Stimulated activated CD8-positive, alpha-beta memory T cell treated with anti-CD3 and anti-CD28 coated beads, Interleukin-4, amount 100 ng/mL, for 4 hours (primary cell): ENCODE measurements at places on chromosomes 6 and 20.

- no peak for DNase-seq
Observed at GRCh38 chr6:13253272-13253671, 75.1 kb downstream of the TBC1D7 start.

- no peak for DNase-seq
Observed at GRCh38 chr6:165925474-165926156, 242.0 kb downstream of the TBXT start.

- no peak for DNase-seq
Observed at GRCh38 chr6:114810468-114810867, 467.6 kb upstream of the HS3ST5 start.

- no peak for DNase-seq
Observed at GRCh38 chr6:70790483-70791224, 123.0 kb downstream of the SMAP1 start.

GRCh38 chr6:128412680-128413079, 107.7 kb downstream of the PTPRK start:
- DNase-seq, result no peak

DNA sequence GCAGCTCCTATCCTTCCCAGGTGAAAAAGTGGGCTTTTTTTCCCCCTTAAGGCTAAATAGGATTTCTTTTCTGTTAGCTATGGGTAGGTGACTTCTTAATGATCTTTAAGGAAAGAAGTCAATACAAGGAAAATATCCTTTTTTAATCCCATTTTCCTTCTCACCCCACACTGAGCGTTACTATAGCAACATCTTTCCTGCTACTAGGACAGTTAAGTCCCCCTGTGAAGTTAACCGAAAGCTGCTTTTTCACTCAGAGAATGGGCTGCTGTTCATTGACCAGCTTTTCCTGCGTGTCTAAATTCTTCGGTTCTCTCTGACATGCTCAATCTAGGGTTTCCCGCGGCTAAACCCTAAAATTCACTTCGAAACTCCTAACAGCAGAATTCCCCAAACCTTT, 173.1 kb upstream of the AGPAT4 start:
- no peak for DNase-seq

GRCh38 chr20:42572320-42573016, 617.2 kb downstream of the PTPRT start:
- DNase-seq, result no peak

DNA sequence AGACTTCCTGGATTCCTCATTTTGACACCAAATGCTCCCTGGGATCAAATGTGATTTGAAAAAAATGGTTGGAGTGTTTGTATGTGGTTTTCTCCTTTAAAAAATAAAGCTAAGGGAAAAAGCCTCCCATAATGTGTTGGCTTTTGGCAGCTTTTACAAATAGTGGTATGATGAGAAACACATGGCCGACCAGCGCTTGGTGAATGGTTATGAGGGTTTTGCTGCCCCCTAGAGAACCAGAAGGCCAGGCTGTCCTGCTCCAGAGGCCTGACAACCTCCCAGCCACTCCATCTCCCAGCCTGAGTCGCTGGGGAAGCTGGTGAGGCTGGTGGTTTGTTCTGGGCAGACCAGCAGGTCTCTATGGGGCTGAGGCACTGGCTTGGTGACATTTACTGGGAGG, 69.3 kb downstream of the CLIC5 start:
- no peak for DNase-seq

DNA sequence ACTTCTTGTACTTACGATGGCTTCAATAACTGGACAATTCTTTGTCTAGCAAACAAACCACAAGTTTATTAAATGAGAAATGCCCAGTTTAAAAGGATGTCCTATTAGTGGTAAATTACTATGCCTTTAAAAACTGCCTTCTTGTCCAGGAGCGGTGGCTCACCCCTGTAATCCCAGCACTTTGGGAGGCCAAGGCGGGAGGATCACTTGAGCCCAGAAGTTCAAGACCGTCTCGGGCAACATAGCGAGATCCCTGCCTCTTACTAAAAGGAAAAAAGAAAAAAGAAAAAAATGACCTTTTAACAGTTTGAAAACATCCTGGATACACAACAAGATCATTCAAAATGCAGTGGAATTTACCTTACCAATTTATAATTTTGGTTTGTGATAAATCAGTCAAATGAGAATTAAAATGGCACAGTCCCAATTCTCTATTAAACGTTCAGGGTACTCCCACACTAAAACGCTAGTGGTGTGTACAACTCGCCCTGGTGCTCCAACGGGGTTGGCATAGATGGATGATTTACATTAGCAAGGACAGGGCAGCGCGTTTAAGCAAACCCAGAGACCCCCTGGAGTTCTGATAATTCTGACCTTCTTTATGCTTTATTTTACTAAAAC, 2.3 kb downstream of the ZBTB2 start:
- no peak for DNase-seq

DNA sequence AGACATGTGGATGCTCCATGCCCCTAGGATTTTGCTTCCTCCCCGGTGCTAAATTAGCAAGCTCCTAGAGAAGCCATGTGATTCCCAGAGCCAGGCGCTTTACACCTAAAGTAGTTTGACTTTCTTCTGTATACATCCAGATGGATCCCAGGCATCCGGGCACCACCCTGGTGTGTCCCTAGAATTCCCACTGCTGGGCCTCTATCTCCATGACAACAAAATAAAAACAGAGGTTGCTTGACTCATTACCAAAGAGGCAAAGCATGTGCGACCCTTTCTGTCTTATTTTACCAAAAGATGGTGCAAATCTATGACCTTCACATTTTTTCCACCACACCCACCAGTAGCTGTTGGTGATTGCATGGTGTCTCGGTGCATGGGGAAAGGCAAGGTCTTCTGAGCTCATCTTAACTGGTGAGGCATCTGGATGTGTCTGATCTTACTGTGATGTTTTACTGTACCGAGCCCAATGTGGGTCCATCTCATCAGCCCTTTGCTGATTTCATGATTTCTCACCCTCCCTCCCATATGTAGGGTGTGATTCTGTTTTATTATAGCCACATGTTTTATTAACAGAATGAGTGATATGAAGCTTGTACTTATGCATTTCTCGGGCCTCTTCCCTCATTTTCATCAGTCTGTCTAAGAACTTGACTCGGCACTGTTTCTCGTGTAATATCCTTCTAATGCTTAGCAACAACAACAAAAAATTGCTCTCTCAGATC, 27.4 kb upstream of the VAPB start:
- no peak for DNase-seq

- DNase-seq, result no peak
Observed at GRCh38 chr6:4185419-4185818, 50.0 kb upstream of the ECI2 start.

GRCh38 chr6:42103216-42103615, 39.2 kb downstream of the C6orf132 start:
- no peak for DNase-seq

- DNase-seq, result no peak
Observed at GRCh38 chr6:13190376-13190775, 138.0 kb downstream of the TBC1D7 start.

DNA sequence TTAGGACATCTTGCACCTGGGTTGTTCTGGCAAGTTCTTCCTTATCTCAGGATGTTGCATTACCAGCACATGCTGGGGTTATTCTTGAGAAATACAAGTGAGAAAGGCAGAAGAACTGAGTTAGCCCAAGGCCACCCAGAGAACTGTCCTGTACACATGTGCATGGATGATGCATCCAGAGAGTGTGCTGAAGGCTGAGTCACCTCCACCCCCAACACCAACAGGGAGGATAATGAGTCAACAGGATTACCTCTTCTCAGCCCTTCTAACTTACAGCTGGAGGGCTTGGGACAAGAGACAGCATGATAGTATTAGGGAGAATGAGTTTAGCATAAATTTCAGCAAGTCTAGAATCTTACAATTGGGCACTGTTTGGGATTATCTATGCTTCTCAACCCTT, 8.5 kb downstream of the SCGN start:
- DNase-seq, result no peak

- DNase-seq, result no peak
Observed at GRCh38 chr6:108805611-108806167, 42.5 kb upstream of the ARMC2 start.

- no peak for DNase-seq
Observed at GRCh38 chr20:59101961-59102360, 59.4 kb upstream of the PRELID3B start.

DNA sequence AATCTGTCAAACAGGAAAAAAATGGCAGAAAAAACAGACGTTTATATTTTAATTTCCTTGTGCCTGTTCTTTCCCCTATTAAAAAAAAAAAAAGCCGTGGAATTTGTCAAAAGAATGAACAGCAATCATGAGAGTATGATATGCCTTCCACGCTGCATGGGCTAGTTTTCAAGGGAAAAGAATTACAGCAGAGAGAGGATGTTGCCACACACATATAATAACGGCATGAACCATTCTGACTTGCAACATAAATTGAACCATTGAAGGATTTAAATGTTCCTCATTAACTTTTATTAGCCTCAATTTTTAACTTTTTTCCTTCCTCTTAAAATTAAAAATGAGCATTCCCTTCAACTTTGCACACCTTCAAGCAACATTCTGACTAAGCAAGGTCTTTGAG, 301.8 kb downstream of the FOXC1 start:
- no peak for DNase-seq

DNA sequence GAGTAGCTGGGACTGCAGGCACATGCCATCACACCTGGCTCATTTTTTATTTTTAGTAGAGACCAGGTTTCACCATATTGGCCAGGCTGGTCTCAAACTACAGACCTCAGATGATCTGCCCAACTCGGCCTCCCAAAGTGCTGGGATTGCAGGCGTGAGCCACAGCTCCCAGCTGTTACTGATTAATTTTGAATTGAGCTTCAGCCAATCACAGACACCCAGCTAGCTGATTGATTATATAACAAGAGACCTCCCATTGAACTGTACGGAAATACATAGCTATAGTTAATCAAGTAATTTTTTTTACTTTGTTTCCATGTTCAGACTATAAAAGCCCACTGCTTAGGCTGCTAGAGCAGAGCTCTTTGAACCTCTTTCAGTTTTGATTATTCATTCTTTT, 31.6 kb downstream of the PKIB start:
- DNase-seq, result no peak

- no peak for DNase-seq
Observed at GRCh38 chr20:63737945-63738686, 1.5 kb upstream of the SLC2A4RG start.
